ENCODE measurements at places on chromosomes 3 and 15.

DNA sequence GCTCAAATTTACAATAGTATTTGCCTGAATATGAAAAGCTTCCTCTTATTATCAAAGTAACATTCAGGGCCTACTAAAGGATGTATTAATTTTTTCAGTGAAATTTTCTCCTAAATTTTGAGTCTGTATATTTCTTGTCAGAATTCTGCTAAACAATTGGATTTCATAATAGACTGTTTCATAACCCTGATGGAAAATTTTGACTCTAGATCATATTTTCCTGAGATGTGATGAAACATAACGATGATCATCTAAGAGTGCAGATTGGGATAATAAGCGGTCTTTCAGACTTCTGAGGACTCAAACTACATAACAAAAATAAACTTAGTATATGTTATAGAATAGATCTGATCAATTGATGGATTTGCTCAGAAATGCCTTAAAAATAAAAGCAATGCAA, 574.5 kb upstream of the TBL1XR1 start:
- no peak for DNase-seq

DNA sequence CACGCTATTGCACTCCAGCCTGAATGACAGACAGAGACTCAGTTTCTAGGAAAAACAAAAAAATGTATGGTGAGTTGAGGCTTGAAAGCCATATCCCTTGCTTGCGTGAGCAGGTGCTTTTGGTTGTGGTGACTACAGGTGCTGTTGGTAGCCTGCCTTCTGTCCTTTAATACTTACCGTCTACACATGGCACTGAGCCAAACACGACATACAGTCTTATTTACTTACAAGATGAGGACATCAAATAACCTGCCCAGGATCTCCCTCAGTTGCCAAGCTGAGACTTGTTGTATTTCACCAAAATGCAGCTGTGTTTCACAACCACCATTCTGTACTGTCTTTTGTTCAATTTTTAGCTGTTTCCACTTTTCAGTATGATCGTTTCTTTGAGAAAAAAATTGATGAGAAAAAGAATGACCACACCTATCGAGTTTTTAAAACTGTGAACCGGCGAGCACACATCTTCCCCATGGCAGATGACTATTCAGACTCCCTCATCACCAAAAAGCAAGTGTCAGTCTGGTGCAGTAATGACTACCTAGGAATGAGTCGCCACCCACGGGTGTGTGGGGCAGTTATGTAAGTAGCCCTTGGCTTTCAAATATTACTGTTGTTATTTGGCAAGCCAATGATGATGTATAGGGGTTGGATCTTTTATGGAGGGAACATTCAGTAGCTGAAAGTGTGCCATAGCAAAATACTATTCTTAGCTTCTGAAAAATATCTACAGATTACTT, 6.5 kb downstream of the ALAS1 start:
- DNase-seq = no peak

- DNase-seq = peak; percentile 92
Observed at GRCh38 chr3:72346526-72346926, 501.7 kb downstream of the SHQ1 start.

GRCh38 chr3:111616417-111617105, 21.4 kb upstream of the ZBED2 start:
- no peak for DNase-seq

DNA sequence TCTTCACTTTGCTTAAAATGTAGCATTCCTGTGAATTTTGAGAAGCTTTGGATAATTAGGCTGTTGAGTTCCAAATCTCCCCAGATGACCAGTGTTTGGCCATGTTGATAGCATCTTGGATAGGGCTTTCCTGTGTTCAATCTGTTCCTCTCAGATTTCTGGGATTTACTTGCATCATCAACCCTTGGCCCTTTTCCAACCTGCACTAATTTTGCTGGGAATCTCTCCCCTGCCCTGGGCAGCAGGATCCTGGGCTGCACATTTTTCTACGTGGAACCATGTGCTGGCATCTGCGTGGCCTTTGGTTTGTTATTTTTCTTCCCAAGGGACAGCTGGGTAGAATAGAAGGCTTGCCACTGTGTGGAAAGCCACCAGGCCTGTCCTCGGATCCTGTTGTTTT, 75.4 kb upstream of the PLXNA1 start:
- no peak for DNase-seq

DNA sequence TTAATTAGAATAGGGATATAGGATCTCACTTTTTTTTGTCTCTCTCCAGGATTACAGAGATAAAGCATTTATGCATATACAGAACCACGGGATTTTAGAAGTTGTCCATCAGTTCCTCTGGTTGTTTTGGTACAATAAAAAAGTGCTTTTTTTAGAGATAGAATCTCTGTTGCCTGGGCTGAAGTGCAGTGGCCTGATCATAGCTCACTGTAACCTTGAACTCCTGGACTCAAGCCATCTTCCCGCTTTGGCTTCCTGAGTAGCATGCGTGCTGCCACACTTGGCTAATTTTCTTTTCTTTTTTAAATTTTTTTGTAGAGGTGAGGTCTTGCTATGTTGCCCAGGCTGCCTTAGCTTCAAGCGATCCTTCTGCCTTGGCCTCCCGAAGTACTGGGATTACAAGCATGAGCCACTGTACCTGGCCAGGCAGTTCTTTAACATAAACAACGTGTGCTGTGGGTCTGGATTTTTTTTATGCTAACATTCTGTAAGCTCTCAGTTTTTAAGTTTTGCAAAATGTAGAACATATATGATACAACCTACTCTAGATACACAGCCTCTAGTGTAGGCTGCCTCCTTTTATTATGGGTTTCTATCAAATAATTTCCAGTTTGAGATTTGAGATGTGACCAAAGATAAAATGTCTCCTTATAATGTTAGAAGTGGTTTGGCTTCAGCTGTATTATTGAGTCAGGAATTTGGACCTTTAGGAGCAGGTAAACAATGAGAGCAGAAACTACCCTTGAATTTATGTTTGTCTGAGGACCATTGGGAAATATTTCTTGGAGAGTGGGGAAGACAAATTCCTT, 57.4 kb upstream of the ULK4 start:
- no peak for DNase-seq

- DNase-seq = no peak
Observed at GRCh38 chr3:190096345-190096744, 24.4 kb downstream of the P3H2 start.

Measured in astrocyte of the hippocampus (primary cell).